ENCODE measurements at places on chromosomes 1 and 21. TPM values are rescaled to one million over a fixed set of nuclear protein-coding genes. Genes with fewer than 3 reads are reported as not detected.

The TAS1R2 gene
- not detected for polyA plus RNA-seq

The TRNP1 gene
- 3.1 TPM for polyA plus RNA-seq

The MEGF6 gene
- 49.8 TPM for polyA plus RNA-seq

The C1orf141 gene
- 0.26 TPM for polyA plus RNA-seq

DNA sequence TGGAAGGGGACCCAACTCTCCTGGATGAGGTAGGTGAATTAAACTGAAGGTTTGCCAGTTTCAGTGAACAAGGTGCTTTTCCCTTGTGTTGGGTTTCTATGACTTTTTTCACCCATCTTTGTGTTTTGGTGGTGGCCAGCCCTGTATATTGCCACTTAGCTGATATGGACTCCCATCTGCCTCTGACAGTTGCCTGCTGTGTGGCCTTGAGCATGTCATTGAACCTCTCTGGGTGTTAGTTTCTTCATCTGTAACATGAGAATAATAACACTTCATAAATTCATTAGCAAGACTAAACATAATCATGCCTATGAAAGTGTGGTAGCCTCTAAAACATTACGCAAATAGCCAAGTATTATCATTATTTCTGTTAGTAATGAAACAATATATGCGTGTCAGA lies 141.7 kb downstream of the PBX1 start:
- DNase-seq, result no peak

DNA sequence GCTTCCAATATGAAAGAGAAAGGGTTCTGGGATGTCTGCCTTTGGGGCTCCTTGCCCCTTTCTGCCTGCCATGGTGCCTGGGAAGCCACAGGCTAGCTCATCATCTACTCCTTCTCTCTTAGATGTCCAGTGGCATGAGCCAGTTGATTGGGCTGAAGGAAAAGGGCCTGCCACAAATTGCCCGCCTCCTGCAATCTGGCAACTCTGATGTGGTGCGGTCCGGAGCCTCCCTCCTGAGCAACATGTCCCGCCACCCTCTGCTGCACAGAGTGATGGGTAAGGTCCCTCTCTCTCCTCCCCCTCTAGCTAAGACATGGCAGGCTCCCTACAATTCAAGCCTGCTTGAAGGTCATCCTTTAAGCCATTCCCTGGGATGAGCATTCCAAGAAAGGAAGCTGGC lies 41.0 kb downstream of the PKP1 start:
- no peak for DNase-seq

- DNase-seq, result no peak
These were observed 53.8 kb downstream of the PTGER3 start for GRCh38 chr1:70993798-70994197.

- no peak for DNase-seq
These were observed 17.1 kb downstream of the ZBTB17 start for GRCh38 chr1:15958793-15959192.

DNA sequence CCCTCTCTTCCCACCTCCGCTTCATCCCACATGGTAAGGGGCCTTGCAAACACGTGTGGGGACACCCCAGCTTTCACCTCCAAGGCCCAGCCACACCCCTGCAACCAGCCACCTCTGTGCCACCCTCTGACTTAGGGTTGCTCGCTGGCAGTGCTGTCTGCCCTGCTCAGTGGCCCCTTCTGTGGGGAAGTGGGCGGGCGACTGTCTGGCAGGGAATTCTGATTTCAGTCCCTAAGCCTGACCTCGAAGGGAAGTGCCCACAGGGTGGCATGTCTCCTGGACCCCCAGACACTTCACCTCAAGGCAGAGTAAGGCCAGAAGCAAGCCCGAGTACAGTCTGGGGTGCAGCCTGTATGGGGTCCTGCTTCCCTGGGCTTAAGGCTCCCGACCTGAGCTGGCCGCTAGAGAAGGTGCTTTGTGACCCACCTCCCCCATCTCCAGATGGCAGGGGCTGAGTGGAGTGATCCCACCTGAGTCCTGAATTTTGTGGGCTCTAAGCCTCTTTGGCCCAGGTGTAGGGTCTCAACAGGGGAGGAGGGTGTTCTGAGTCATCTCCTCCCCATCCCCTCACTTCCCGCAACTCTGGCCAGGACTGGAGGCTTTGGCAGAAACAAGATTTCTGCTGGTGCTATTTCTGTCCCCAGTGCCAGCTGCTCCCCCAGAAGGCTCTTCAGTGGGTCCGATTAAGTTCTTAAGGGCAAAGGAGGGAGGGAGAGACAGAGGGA lies 7.0 kb downstream of the RD3 start:
- no peak for DNase-seq

GRCh38 chr1:84800090-84801073 lies 92.6 kb downstream of the LPAR3 start:
- no peak for DNase-seq

All from left lung (tissue), 14 donors.